ENCODE measurements at places on chromosomes 2 and 18.

- no peak for DNase-seq
Observed at GRCh38 chr2:67576991-67577390, 179.9 kb downstream of the ETAA1 start.

GRCh38 chr2:65431421-65432226 lies 775 bp downstream of the SPRED2 start:
- DNase-seq, result peak; percentile 27

GRCh38 chr18:5746844-5747243 lies 148.5 kb downstream of the TMEM200C start:
- no peak for DNase-seq

DNA sequence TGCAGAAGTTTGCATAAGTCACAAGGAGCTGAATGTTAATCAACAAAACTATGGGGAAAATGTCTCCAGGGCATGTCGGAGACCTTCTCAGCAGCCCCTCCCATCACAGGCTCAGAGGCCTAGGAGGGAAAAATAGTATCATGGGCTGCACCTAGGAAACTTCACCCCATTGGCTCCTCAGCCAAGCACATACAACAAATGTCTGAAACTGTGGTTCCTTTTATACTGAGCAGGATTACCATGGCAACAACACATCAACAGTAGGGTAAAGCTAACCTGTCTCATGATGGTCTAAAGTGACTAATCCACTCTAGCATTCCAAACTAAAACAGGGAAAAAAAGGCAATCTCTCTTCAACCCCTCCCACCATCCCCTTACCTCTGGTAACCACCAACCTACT lies 3.2 kb upstream of the NEMP2 start:
- no peak for DNase-seq

GRCh38 chr18:58990720-58991119 lies 126.0 kb downstream of the ZNF532 start:
- no peak for DNase-seq

DNA sequence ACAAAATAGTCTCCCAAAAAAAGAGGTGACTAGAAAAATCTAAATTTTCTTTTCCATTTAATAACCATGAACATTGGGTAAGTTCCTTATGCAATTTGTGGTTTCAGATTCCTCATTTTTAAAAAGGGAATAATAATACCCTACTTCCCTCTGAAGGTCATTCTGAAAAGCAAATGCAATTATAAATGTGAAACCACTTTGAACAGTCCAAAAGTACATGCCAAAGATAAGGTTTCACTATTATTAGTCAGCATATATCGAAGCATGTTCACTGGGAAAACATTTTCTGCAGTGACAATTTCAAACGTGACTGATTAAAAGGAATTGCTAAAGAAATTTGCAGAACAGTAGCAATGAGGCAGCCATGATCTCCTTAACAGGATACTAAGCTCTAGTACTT lies 100.1 kb upstream of the RNF152 start:
- no peak for DNase-seq

DNA sequence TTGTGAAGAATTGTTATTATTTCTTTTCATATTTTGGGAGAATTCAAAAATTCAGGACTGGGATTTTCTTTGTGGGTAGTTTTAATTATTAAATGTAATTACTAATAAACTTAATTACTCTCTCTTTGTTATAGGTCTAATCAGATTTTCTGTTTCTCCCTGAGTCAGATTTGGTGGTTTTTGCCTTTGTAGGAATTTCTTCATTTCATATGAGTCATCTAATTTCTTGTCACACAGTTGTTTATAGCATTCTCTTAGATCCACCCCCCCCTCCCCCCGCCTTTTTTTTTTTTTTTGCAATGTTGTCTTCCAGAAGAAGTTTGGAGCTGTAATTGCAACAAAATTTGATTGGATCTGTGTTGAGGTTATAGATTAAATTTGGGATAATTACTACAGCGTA lies 26.0 kb upstream of the GALR1 start:
- no peak for DNase-seq

DNA sequence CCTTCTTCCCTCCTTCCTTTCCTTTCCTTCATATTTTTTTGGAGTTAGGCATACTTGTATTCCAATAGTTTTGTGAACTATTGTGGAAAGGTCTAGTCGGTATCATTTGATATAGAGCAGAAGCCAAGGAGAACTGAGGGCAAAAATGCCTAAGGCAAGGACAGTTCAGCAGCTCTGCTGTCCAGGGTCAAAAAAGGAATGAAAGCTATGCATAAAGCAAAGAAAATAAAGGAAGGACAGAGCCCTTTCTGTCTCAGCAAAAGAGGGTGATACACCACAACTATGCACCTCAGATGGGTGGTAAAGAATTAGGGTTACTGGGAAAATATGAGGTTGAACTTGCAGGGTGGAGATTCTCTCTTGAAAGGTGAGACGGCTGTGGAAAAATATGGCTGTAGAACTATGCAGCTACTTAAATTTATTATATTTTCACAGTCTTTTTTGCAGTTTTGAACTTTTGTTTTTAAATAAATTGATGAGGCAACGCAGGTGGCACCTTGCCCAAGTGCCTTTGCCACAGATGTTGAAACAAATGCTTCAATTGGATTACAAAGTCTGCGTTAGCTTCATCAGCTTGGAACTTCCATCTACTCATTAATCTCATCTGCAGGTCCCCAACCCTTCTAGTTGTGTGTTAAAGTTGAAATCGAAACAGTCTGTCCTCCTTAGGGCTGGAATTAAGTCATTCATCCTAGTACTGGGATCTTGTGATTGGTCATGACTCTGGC lies 20.8 kb downstream of the LHCGR start:
- no peak for DNase-seq

DNA sequence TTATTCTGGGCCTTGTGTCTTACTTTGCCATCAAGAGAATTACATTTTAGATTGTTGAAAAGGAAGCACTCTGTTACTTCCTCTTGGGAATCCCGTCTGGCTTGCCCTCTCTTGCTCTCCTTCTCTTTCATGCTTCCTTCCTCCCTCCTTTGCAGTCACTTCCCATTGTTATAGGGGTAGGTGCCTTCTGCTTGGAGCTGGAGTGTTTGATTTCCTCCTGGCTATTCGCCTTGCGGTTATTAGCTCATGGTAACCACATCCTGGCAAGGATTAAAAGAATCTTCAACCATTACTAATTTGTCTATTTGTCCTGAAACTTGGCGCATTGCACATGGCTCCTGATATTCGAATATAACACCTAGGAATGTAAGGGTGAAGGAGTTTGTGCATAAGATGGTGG lies 115.0 kb downstream of the CERS6 start:
- no peak for DNase-seq

GRCh38 chr2:23506531-23507266 lies 121.7 kb downstream of the KLHL29 start:
- DNase-seq, result no peak

DNA sequence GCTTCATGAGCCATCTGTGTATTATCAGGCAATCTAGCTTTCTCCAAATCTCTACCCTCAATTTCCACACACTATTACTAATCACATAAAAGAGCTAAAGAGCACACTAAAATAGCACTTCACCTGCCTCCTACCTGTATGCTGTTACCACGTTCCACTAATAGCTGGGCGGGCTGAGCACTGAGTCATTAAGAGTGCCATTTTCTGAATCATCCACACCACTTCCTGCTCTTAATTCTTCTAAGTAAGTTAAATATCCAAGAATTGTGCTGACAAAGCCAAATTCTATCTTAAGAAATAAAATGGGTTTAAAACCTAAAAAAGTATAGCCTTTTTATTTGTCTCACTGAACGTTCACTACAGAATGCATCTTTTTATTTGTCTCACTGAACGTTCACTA lies 35.7 kb downstream of the NOL10 start:
- DNase-seq, result peak; percentile 46

GRCh38 chr2:128276878-128277675 lies 41.6 kb downstream of the HS6ST1 start:
- no peak for DNase-seq
